Lung microvascular endothelial cell (primary cell): ENCODE measurements at places on chromosomes 3 and 15. TPM values are rescaled to one million over a fixed set of nuclear protein-coding genes. Genes with fewer than 3 reads are reported as not detected.

The AMOTL2 gene
- 45.8 and 98.2 TPM in 2 replicates for total RNA-seq

The MYO5C gene
- total RNA-seq, result 7.4 and 8.5 TPM in 2 replicates

The EXD1 gene
- total RNA-seq, result not detected in 2 replicates

The SMCO1 gene
- not detected in 2 replicates for total RNA-seq

DNA sequence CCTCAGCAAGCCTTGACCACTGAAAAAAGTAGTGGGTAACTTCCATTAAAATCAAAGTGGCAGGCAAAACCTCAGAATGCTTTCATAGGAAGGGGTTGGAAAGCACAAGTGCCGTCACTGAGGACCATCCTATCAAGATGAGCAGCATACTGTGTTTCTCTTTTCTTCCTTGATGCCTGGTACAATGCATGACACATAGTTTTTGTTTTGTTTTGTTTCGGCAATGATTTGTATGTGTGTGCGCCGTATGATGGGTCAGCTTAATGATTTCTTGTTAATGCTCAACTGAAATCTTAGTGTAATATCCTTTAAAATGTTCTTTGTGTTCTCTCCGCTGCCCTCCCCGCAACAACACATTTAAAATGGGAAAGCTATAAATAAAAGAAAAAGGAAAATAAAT lies 476.4 kb upstream of the KCNMB2 start:
- DNase-seq, result no peak

GRCh38 chr15:64855205-64855975 lies 13.7 kb downstream of the PLEKHO2 start:
- no peak for DNase-seq

- no peak for DNase-seq
Measured at GRCh38 chr3:105555206-105555605, 188.5 kb downstream of the ALCAM start.

DNA sequence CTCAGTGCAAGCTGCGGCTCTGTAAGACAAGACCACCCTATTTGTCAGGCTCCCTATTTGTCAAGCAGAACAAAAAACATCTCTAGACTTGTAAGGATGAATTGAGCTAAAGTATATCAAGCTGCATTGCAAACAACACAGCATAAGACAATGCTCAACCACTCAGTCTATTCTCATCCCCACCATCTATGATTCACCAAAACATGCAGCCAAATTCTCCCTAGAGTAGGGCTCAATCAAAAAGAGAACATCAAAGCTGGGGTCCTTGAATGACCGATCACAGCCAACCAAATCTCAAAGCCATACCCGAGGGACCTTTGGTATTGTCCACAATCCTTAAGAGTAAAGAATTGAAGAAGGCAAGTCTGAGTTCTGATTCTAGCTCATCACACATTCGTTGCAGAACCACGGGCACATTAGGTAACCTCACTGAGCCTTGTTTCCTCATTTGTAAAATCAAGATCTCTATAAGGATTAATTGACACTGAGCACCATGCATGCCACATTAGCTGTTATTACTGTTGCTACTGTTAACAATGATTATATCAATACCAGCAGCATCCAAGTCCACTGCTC lies 31.2 kb downstream of the RFTN1 start:
- DNase-seq, result no peak

- no peak for DNase-seq
Measured at GRCh38 chr3:42497009-42497731, 5.3 kb upstream of the VIPR1 start.

DNA sequence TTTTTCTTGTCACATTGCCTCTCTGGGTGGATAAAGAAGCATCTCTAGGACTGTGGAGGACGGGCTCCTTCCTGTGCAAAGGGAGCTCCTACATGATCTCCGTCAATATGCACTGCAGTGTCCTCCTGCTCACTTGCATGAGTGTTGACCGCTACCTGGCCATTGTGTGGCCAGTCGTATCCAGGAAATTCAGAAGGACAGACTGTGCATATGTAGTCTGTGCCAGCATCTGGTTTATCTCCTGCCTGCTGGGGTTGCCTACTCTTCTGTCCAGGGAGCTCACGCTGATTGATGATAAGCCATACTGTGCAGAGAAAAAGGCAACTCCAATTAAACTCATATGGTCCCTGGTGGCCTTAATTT lies 478 bp downstream of the GPR15 start:
- no peak for DNase-seq

DNA sequence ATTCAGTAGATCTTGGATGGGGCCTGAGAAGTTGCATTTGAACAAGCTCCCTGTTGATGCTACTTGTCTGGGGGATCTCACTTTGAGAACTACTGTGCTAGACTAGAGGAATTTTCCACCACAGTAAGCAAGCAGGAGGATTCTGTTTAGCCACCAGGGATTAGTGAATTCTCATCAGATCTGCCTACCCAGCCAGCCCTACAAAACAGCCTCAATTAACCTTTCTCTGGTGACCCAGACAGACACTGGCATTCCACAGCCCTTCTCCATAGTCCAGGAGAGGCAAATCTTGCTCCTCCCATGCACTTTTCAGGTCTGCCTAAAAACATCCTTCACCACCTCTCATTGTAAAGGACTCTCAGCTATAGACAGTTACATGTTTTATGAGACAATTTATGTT lies 16.7 kb upstream of the MYH15 start:
- no peak for DNase-seq

GRCh38 chr15:42384597-42384996 lies 25.3 kb downstream of the CAPN3 start:
- no peak for DNase-seq
